ENCODE measurements at places on chromosomes 3 and 15. TPM values are rescaled to one million over a fixed set of nuclear protein-coding genes. Genes with fewer than 3 reads are reported as not detected.

- H3K27ac ChIP-seq = peak overlapping the region; percentile 38
- H3K4me3 ChIP-seq = no peak overlapping the region
- no peaks in the 10 kb centered on the region for H3K4me1 ChIP-seq
- H3K27me3 ChIP-seq = no peaks in the 10 kb centered on the region
- no peaks in the 10 kb centered on the region for H3K36me3 ChIP-seq
Observed at GRCh38 chr3:43153216-43154083, 47.6 kb upstream of the POMGNT2 start.

GRCh38 chr15:85026304-85027032 lies 44.8 kb downstream of the PDE8A start:
- H3K27ac ChIP-seq = peak overlapping the region; percentile 71
- peaks cover 75% of the 10 kb centered on the region for H3K4me1 ChIP-seq
- H3K36me3 ChIP-seq = no peaks in the 10 kb centered on the region
- no peaks in the 10 kb centered on the region for H3K27me3 ChIP-seq
- DNase-seq = peak; percentile 76
- H3K4me3 ChIP-seq = no peak overlapping the region

GRCh38 chr3:49902511-49903345 lies 945 bp downstream of the MST1R start:
- H3K4me1 ChIP-seq = no peaks in the 10 kb centered on the region
- H3K27ac ChIP-seq = no peak overlapping the region
- H3K27me3 ChIP-seq = no peaks in the 10 kb centered on the region
- no peak for DNase-seq
- no peak overlapping the region for H3K4me3 ChIP-seq
- no peaks in the 10 kb centered on the region for H3K36me3 ChIP-seq

The KCNMB3 gene
- 2.7 TPM for polyA plus RNA-seq

The LRRN1 gene
- polyA plus RNA-seq = not detected

- H3K36me3 ChIP-seq = no peaks in the 10 kb centered on the region
- DNase-seq = peak; percentile 44
- no peak overlapping the region for H3K4me3 ChIP-seq
- H3K27me3 ChIP-seq = no peaks in the 10 kb centered on the region
- H3K27ac ChIP-seq = no peak overlapping the region
Observed at GRCh38 chr3:190076136-190076535, 44.6 kb downstream of the P3H2 start.

GRCh38 chr3:127588806-127589577 lies 1.5 kb downstream of the TPRA1 start:
- H3K4me3 ChIP-seq = peak overlapping the region; percentile 85
- H3K27me3 ChIP-seq = no peaks in the 10 kb centered on the region
- H3K4me1 ChIP-seq = peaks cover 21% of the 10 kb centered on the region
- no peaks in the 10 kb centered on the region for H3K36me3 ChIP-seq
- peak overlapping the region; percentile 90 for H3K27ac ChIP-seq

The PSTPIP1 gene
- polyA plus RNA-seq = 31.5 TPM

- H3K27ac ChIP-seq = no peak overlapping the region
- no peak for DNase-seq
- no peak overlapping the region for H3K4me3 ChIP-seq
Observed at GRCh38 chr15:96107916-96108315, 222.6 kb upstream of the NR2F2 start.

- no peak for DNase-seq
- no peaks in the 10 kb centered on the region for H3K4me1 ChIP-seq
- no peak overlapping the region for H3K4me3 ChIP-seq
- H3K27ac ChIP-seq = no peak overlapping the region
- no peaks in the 10 kb centered on the region for H3K27me3 ChIP-seq
- H3K36me3 ChIP-seq = no peaks in the 10 kb centered on the region
Observed at GRCh38 chr3:160003520-160004128, 15.0 kb downstream of the IL12A start.

The SLC12A6 gene
- 5.8 TPM for polyA plus RNA-seq

DNA sequence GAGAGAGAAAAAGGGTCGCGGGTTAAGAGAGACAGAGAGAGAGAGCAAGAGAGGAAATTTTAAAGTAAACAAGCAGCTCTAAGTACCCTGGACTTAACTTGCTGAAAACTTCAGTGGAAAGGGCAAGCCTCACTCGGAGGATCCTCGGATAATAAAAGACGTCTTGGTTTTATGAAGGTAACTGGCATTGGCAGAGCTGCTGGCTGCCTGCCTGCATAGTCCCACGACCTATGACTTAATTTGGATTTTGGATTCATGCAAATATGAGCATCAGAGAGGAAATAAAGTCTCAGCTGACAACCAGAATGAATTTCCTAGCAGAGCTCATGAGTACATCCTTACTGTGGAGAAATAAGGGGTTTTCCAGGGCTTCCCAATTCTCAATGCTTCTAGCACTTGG lies 95.1 kb upstream of the PDZRN3 start:
- H3K27ac ChIP-seq = peak overlapping the region; percentile 77
- DNase-seq = peak; percentile 25
- no peak overlapping the region for H3K4me3 ChIP-seq
- H3K36me3 ChIP-seq = no peaks in the 10 kb centered on the region

The FBXW12 gene
- 0.24 TPM for polyA plus RNA-seq

GRCh38 chr3:13042715-13043271 lies 30.4 kb downstream of the IQSEC1 start:
- H3K27ac ChIP-seq = no peak overlapping the region
- no peaks in the 10 kb centered on the region for H3K27me3 ChIP-seq
- no peaks in the 10 kb centered on the region for H3K36me3 ChIP-seq

The SKOR1 gene
- 1.1 TPM for polyA plus RNA-seq

- no peaks in the 10 kb centered on the region for H3K27me3 ChIP-seq
- no peak for DNase-seq
- no peak overlapping the region for H3K27ac ChIP-seq
- H3K4me1 ChIP-seq = no peaks in the 10 kb centered on the region
Observed at GRCh38 chr3:41900265-41900664, 61.6 kb downstream of the ULK4 start.

DNA sequence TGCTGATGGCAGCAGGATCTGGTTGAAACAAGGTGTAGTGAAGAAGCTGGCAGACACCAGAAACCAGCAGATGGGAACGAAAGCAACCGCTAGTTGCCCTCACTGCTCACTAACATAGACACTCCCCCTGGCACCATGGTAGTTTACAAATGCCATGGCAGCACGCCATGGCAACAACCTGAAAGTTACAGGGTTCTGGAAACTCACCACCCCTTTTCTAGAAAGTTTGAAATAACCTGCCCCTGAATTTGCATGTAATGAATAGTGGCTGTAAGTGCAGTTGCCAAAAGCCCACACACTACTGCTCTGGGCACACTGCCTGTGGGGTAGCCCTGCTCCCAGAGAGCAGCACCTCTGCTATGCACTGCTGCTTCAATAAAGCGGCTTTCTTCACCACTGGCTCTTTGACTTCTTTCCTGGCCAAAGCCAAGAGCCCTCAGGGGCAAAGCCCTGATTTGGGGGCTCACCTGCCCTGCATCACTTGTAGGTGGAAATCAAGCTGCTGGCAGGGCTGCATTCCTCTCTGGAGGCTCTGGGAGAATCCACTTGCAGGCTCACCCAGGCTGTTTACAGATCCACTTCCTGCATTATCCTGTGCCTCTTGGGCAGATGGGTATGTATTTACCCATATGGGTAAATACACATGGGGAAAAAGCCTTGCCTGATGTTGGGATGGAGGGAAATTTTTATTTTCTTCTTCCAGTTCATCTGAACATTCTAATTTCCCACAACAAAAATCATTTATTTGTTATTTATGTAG lies 2.0 kb upstream of the GP9 start:
- no peaks in the 10 kb centered on the region for H3K27me3 ChIP-seq
- no peaks in the 10 kb centered on the region for H3K36me3 ChIP-seq
- H3K27ac ChIP-seq = no peak overlapping the region

The GLDN gene
- polyA plus RNA-seq = 3.0 TPM

DNA sequence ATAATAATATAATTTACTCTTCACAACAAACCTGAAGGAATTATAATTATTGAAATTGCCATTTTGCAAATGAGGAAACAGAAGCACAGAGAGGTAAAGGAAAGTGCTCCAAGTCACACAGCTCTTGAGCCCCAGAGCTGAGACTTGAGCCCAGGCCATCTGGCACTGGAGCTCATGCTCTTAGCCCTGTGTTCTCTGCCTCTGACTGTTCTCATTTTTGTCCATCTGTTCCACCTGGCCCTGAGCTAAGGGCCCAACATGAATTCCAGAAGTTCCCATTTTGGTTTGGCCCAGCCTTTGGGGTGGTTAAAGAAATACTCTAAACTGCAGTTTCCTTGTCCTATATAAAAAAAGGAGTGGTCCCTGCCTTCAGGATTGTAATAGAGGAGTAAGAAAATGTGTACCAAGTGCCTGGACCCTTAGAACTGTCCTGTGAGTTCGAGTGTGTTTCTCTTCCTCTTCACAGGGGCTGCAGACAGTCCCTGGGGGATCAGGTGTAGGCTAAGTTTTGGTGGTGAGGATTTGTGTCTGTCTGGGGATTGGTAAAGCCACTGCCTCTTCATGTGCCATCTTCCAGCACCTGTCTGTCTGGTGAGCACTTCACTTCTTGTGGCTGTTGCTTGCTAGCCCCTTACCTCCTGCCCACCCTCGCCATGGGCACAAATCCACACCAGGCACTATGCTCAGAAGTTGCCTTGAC lies 91.8 kb downstream of the DNAJB8 start:
- no peaks in the 10 kb centered on the region for H3K27me3 ChIP-seq
- no peaks in the 10 kb centered on the region for H3K4me1 ChIP-seq
- H3K27ac ChIP-seq = no peak overlapping the region
- H3K4me3 ChIP-seq = no peak overlapping the region
- DNase-seq = no peak

The APOD gene
- 523 TPM for polyA plus RNA-seq

The CMTM8 gene
- polyA plus RNA-seq = 12.8 TPM

The ARPIN gene
- 7.5 TPM for polyA plus RNA-seq

DNA sequence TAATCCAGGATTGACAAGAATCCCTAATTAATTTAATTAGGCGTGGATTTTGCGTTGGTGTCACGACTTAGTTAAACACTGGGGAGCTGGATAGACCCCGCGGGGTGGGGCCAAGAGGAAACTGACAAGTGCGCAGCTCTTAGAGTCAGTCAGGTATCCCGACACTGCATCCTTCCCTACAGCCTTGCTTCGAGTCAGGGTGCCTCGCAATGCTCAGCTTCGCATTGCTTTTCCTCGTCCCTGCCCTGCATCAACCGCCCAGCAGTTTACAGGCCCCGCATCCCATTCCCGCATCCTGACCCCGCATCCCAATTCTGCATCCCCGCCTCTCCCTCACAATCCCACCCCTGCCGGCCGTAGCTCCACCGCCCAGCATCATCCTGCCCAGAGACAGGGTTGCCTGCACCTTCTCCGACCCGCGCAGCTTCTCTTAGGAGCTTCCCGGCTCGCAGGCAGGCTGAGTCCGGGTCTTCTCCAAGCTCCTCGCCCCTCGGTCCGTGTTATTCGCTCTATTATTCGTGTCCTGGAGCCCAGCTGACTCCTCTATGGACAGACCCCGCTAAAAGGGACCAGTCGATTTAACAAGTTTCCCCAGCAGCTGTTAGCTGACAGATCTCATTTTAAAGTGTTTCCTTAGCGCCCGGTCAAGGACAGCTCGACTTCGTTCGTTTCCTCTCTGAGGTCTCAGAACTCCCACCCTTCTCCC lies 699 bp upstream of the SHOX2 start:
- no peak for DNase-seq
- H3K4me1 ChIP-seq = peaks cover 41% of the 10 kb centered on the region
- no peaks in the 10 kb centered on the region for H3K36me3 ChIP-seq
- H3K27me3 ChIP-seq = peaks cover 65% of the 10 kb centered on the region
- H3K27ac ChIP-seq = no peak overlapping the region
- no peak overlapping the region for H3K4me3 ChIP-seq

DNA sequence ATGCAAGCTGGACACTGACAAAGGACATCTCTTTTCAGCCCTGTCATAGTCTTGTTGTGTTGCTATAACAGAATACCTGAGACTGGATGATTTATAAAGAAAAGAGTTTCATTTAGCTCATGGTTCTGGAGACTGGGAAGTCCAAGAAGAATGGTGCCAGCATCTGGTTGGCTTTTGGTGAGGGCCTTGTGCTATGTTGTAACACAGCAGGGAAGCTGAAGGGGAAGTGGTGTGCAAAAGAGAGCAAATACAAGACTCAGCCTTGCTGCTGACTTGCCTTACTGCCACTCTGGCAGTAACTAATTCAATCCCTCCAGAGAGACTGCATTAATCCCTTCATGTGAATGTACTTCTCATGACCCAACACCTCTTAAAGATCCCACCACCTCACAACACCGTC lies 356.3 kb upstream of the PROK2 start:
- no peaks in the 10 kb centered on the region for H3K27me3 ChIP-seq
- no peaks in the 10 kb centered on the region for H3K4me1 ChIP-seq
- H3K36me3 ChIP-seq = no peaks in the 10 kb centered on the region
- H3K27ac ChIP-seq = no peak overlapping the region

The SLC24A1 gene
- polyA plus RNA-seq = 8.1 TPM

GRCh38 chr3:61439122-61439458 lies 122.3 kb upstream of the PTPRG start:
- no peak overlapping the region for H3K27ac ChIP-seq
- H3K27me3 ChIP-seq = no peaks in the 10 kb centered on the region
- no peak overlapping the region for H3K4me3 ChIP-seq
- no peaks in the 10 kb centered on the region for H3K36me3 ChIP-seq
- no peaks in the 10 kb centered on the region for H3K4me1 ChIP-seq

The ZIC1 gene
- not detected for polyA plus RNA-seq

- no peak overlapping the region for H3K4me3 ChIP-seq
- no peaks in the 10 kb centered on the region for H3K4me1 ChIP-seq
- H3K27me3 ChIP-seq = no peaks in the 10 kb centered on the region
- no peak for DNase-seq
Observed at GRCh38 chr3:185950728-185951127, 12.9 kb upstream of the TRA2B start.

DNA sequence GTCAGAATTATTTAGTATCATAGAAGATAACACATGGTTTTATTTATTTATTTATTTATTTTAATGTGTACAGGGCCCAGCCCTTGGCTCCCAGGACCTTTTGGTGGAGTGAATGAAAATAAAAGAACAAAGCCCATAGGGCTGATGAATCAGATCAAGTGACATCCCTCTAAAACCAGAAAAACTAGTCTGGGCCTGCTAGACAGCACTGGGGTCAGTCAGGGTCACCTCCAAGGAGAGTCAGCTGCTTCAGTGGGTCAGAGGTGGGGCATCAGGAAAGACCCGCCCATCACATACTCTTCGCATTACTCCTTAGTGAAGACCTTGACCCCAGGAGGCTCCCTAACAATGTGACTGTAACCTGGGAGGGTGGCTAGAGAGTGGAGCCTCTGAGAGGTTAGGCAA lies 12.8 kb downstream of the PPCDC start:
- peak; percentile 65 for DNase-seq
- no peak overlapping the region for H3K4me3 ChIP-seq
- no peak overlapping the region for H3K27ac ChIP-seq
- H3K27me3 ChIP-seq = no peaks in the 10 kb centered on the region

DNA sequence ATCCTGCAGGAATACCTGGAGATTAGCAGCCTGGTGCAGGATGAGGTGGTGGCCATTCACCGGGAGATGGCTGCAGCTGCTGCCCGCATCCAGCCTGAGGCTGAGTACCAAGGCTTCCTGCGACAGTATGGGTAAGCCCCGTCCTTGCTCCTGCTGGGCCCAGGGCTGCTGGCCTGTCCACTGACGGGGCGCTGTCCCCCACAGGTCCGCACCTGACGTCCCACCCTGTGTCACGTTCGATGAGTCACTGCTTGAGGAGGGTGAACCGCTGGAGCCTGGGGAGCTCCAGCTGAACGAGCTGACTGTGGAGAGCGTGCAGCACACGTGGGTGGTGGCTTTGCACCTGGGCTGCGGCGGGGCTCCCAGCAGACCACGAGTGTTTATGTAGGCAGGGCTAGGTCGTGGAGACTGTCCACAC lies 5.0 kb downstream of the FES start:
- H3K4me1 ChIP-seq = peaks cover 18% of the 10 kb centered on the region
- peaks cover 61% of the 10 kb centered on the region for H3K36me3 ChIP-seq
- DNase-seq = no peak
- H3K27me3 ChIP-seq = no peaks in the 10 kb centered on the region
